ENCODE measurements at places on chromosomes 4 and X. TPM values are rescaled to one million over a fixed set of nuclear protein-coding genes. Genes with fewer than 3 reads are reported as not detected.

The CSAG3 gene
- total RNA-seq = not detected

GRCh38 chr4:128793859-128794672, 15.4 kb upstream of the JADE1 start:
- H3K4me3 ChIP-seq = no peak overlapping the region
- no peaks in the 10 kb centered on the region for H3K4me1 ChIP-seq
- no peak for DNase-seq
- no peaks in the 10 kb centered on the region for H3K36me3 ChIP-seq
- no peak overlapping the region for H3K27ac ChIP-seq

DNA sequence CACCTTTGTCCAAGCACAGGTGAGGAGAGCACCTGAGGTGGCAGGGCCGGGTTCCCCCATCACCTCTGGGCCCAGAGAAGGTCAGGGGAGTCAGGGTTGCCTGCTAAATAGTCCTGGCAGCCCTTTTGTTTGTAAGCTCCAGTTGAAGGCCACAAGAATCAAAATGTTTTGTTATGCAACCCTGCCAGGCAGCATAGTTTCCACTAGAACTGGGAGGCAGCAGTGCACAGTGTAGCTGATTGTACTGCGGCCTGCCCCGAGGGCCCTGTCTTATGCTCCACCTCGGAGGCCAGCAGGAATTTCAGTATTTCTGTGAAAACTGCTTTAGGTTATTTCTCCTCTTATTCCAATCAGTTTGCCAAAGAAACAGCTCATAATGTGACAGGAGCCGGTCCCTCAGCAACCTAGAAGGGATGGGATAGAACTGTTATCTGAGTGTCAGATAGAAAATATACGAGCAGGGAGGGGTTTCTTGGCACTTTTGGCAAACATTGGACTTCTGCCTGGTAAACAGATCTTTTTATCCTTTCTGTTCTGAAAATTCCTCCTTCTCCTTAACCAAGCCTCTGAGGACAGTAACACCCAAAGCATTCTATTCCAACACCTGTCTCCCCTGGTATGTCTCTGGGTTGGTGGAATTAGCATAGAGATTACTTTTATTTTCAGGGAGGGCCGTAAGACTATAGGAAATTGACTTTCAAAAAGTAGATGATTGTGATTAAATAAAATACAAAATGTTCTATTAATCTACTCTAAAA, 93.6 kb downstream of the LNX1 start:
- H3K27me3 ChIP-seq = no peaks in the 10 kb centered on the region
- no peaks in the 10 kb centered on the region for H3K4me1 ChIP-seq
- no peak overlapping the region for H3K27ac ChIP-seq
- H3K36me3 ChIP-seq = no peaks in the 10 kb centered on the region
- DNase-seq = no peak
- H3K4me3 ChIP-seq = no peak overlapping the region

DNA sequence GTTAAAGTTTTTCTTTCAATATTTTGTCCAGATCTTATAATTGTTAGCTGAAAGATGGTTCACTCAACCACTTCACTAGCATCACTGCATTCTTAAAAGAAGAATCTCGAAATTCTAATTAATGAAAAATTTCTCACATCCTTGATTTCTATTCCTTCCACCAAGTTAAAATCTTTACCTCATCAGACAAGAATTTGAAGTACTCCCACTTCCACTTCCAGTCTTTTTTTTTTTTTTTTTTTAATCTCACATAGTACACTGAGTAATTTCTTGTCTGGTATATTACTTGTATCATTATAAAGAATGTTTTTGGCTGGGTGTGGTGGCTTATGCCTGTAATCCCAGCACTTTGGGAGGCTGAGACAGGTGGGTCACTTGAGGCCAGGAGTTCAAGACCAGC, 73.2 kb downstream of the FBXW7 start:
- no peak for DNase-seq
- no peaks in the 10 kb centered on the region for H3K36me3 ChIP-seq
- no peak overlapping the region for H3K4me3 ChIP-seq
- no peaks in the 10 kb centered on the region for H3K4me1 ChIP-seq
- no peak overlapping the region for H3K27ac ChIP-seq

DNA sequence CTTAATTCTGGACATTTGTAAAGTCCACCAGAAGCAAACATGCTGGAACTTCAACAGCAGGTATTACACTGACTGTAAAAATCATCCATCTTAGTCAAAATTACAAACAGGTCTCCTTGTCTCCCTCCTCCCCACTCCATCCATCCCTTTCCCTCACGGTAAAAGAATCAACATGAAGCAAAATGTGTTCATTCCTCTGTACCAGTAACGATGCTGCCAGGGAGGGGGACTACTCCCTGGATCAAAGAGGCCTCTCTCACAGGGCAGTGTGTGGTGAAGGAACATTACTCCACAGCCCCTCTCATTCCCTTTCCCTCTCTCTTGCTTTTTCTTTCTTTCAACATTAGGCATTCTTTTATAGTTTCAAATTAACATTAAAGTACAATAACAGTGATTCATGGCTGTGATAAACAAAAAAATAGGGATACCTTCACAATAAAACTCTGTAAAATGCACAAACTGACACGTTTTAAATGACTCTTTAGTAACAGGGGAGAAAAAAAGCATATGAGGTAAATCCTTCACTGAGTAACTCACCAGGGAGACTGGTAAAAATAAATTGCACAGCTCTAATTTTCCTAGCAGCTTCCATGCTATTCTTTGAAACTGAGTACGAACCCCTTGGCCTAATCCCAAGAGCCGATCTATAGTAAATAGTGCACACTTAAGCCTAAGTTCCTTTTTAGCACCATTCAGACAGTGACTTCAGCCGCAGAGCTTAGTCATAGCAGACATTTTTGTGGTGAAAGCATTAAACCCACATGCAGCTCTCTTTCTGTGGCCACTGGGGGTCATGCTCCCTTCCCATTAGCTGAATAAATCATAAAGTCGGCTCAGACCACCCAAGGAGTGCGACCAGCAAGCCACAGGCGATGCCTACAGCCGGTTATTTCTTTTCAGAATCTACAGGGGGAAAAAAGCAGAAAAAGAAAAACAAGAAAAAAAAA, 215.6 kb upstream of the GYPA start:
- no peaks in the 10 kb centered on the region for H3K27me3 ChIP-seq
- H3K27ac ChIP-seq = peak overlapping the region; percentile 77
- peak; percentile 72 for DNase-seq
- H3K36me3 ChIP-seq = no peaks in the 10 kb centered on the region
- peak overlapping the region; percentile 54 for H3K4me3 ChIP-seq

Data from endodermal cell (in vitro differentiated cells).